DMS53 (cell line): ENCODE measurements at places on chromosomes 6 and 20.

DNA sequence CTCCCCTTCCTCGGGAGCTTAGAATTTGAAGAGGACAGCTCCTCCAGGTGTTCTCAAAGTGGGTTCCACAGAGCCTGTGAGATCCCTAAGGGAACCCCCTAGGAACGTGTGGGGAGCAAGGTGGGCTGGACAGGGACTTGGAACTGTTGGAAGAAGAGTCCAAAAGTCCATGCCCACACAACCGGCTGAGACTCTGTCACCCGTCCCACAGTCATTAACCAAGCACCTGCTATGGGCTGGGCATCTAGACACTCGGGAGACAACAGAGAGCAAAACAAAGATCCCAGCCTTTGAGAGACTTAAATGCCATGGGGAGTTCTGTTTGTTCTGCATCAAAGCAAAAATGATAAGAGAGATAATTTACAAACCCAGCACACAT, 51.9 kb upstream of the SAYSD1 start:
- DNase-seq: peak; percentile 32

- DNase-seq: no peak
Measured at GRCh38 chr20:6783752-6784151, 16.3 kb downstream of the BMP2 start.

DNA sequence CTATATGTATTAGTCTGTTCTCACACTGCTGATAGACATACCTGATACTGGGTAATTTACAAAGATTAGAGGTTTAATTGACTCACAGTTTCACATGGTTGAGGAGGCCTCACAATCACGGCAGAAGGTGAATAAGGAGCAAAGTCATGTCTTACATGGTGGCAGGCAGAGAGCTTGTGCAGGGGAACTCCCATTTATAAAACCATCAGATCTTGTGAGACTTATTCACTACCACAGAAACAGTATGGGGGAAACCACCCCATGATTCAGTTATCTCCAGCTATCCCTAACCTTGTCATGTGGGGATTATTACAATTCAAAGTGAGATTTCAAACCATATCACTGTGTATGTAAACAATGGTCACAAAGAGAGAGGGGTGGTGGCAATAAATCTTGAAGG, 6.6 kb downstream of the CST8 start:
- no peak for DNase-seq

GRCh38 chr6:166026586-166027126, 141.0 kb downstream of the TBXT start:
- no peak for DNase-seq

DNA sequence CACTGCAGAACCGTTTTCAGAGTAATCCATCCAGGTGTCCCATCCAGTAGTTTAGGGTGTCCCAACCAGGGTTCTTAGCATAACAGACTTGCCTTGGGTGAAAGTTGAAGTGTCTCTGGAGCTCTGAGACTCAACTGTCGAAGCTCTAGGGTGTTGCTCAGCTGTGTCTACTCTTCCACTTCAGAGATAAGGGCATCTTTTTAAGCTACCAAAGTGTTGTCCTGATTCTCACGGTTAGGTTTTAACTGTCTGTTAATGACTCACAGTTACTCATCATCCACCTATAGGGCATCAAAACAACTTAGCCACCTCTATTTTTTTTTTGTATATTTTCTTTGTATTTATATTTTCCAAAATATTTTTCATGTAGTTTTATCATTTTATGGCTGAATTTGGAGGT, 36.9 kb upstream of the TBX18 start:
- no peak for DNase-seq

GRCh38 chr20:44209686-44210405, 725 bp downstream of the OSER1 start:
- DNase-seq: peak; percentile 64
